G401 (cell line): ENCODE measurements at places on chromosomes 3 and 15.

GRCh38 chr15:66994927-66995656 lies 70.3 kb upstream of the SMAD3 start:
- no peak for DNase-seq

DNA sequence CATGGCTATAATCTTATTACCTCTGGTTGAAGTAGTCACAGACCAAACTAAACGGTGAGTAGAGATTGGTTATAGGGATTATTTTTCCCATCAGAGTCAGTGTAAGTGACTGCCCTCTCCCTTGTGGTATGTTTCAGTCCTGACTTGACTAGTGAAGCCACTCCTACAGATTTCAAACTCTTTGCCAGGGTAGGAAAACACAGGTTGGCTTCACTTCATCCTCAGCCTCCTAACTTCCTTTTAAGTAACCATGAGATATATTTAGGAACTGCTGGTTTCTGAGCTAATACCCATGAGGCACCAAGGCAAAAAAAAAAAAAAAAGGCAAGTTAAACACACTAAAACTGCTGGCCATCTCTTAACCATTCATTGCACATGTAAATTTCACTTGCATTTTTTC lies 349.2 kb upstream of the MCTP2 start:
- DNase-seq: no peak

DNA sequence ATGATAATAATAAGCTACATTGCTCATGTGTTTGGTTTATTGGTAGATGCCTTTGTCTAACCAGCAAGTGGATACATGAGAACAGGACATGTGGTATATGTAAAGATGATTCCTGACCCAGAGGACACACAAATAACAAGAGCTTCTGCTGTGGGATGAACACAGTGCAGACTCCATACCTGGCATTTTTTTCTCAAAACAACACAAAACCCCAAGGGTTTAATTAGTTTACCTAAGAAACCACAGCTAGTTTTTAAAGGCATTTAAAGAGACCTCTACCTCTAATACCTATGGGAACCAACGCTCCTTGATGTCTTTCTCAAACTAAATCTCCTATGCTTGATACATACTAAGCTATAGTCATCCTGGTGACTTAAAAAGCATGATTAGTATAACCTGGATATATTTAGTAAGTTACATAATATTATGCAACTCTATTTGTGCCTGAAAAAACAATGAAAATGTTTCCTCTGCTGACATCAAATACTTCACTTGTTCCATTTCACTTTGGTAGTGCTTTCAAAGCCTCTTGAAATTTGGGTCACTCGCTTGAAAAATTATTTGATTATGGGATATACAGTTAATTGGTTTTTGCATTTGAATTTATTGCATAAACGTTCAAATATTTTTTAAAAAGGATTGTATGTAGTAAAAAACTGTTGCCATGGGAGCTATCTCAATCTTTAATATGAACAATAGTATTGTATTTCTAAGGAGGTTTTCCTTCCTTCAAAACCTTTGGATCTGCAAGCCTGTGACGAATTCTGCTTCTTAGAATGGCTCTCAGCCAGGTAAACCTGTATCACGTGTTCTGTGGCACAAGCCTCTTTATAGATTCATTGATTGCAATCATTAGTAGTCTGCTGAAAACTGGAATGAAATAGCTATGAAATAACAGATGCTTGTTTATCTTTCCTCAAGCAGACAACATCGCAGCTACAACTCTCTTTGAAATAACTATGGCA lies 233.0 kb upstream of the KCNMB2 start:
- DNase-seq: no peak

DNA sequence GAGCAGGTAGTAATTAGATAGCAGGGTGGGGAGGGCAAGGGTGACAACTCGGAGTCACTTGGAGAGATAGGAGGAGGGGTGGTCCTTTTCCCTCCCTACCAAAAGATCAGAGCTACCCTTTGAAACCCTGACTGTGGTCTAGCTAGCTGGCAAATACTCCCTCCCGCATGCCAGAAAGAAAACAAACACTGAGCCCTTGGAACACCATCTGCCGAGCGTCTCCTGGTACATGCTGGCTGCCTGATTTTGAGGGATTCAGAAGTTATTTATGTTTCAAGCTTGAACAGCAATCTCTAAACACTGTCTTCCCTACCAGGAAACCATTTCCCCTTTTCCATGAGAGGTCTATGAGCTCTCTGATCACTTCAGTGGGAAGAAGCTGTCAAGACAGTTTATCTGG lies 291.6 kb upstream of the CFAP20DC start:
- peak; percentile 89 for DNase-seq

DNA sequence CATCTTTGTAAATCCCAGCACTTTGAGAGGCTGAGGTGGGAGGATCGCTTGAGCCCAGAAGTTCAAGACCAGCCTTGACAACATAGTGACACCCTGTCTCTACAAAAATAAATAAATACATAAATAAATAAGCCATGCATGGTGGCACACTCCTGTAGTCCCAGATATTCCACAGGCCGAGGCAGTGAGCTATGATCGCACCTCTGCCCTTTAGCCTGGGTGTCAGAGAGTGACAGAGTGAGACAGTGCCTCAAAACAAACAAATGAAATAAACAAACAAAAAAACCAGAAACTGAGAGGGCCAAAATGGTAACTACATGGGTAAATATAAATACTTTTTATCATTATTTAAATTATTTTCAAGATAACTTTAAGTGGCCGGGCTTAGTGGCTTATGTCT lies 445.4 kb downstream of the ZIC1 start:
- no peak for DNase-seq
